ENCODE measurements at places on chromosomes 4 and X.

DNA sequence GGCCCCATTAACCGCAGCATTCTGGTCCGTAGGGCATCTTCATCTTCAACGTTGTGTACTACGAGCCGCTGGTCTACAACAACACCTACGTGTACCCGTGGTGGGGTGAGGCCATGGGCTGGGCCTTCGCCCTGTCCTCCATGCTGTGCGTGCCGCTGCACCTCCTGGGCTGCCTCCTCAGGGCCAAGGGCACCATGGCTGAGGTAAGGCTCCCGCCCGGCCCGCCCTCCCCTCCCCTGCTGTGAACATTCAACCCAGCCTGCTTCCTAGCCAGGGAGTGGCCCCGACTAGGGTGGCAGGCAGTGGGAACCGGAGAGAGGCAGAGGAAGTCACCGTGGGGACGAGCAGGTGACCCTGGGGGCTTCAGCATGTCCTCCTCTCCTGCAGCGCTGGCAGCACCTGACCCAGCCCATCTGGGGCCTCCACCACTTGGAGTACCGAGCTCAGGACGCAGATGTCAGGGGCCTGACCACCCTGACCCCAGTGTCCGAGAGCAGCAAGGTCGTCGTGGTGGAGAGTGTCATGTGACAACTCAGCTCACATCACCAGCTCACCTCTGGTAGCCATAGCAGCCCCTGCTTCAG, 7.1 kb downstream of the SLC6A8 start:
- no peak for DNase-seq

DNA sequence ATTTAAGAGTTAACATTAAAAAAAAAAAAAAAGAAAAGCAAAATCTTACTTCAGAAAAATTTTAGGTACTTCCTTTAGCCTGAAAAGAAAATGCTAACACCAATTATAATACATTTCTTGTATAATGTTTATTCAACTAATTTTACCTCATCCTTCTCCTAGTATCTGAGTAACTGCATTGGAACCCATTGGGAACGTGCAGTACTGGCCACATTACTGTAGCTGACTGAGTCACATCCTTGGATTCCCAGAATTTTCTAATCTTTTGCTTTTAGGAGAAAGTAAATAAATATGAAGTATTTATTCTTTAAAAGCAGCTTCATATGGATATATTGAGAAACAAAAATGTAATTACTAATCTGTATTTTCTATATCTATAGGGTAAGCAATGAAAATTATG, 82.6 kb upstream of the SLITRK2 start:
- no peak for DNase-seq

DNA sequence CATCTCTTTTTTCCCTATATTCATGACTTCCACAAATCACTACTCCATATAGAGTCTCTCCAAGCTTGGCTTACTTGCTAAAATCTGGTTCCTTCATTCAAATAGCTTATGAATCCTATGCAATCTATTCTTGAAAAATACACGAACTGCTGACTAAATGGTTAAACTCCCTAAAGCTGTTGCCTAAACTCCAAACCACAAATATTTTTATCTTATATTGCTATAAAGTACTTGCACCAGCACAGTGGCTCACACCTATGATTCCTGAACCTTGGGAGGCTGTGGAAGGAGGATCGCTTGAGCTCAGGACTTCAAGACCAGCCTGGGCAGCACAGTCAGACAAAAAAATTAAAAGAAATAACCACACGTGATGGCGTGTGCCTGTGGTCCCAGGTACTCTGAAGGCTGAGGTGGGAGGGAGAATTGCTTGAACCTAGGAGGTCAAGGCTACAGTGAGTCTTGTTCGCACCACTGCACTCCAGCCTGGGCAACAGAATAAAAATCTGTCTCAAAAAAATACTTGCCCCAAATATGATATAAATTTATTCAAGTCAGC, 2.2 kb downstream of the FBXO8 start:
- no peak for DNase-seq

GRCh38 chrX:97367125-97367524, 483.4 kb downstream of the RPA4 start:
- no peak for DNase-seq

DNA sequence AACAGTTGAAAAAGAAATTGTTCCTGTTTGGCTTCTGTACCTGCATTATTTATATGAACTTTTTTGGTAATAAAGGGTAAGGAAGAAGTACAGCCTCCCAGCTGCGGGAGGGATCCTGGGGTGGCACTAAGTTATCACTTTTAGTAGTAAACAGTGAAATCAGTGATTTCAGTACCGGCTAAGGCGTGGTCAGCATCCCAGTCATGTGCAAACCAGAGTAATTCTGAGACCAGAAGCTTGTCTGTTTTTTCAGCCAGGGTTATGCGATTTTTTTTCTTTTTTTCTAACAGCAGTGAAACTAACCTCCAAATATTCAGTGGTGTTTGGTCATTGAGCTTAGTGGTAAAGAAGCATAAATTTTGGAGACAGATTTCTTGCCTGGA, 3.3 kb downstream of the EGF start:
- DNase-seq = no peak

GRCh38 chr4:184819786-184820185, 6.0 kb downstream of the ACSL1 start:
- no peak for DNase-seq

GRCh38 chr4:5893591-5893990, 705 bp upstream of the CRMP1 start:
- DNase-seq = no peak

GRCh38 chr4:30450474-30450873, 269.7 kb upstream of the PCDH7 start:
- no peak for DNase-seq

DNA sequence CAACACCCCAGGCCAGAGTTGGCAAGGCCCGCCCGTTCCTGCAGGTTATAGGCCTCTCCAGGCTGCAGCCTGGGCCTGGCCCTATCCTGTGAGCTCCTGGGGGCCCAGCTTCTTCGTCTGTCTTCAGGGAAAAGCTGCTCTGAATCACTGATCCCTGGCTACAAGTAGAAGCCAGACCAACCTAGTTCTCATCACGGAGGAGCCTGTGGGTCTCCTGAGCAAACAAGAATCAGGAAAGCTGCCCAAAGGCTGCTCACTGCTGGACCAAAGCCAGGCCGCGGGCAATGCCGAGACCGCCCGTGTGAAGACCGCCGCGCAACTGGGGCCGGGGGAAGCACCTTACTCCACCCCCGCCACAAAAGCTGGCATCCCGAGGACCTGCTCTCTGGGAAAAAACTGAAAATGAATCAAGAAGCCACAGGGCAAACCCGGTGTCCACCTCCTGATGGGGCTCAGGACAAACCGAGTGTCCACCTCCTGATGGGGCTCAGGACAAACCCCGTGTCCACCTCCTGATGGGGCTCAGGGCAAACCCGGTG, 12.8 kb downstream of the CTBP1 start:
- no peak for DNase-seq

DNA sequence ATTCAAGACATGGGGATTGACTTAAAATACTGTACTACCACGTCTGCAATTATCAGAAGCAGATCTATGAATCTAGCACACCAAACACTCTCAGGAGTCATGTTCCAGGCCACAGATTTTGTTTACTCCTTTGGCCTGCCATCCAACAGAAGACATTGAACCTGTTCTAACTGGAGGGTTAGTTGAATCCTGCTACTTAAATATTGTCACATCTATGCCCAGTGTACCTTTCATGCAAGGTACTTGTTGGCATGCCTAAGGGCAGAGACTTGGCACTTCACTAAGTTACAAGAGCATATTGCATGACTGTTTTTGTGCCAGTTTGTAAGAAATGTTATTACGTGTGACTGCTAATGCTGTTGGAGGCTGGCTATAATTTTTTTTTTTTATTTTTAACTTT, 126.9 kb upstream of the BCOR start:
- DNase-seq = no peak

DNA sequence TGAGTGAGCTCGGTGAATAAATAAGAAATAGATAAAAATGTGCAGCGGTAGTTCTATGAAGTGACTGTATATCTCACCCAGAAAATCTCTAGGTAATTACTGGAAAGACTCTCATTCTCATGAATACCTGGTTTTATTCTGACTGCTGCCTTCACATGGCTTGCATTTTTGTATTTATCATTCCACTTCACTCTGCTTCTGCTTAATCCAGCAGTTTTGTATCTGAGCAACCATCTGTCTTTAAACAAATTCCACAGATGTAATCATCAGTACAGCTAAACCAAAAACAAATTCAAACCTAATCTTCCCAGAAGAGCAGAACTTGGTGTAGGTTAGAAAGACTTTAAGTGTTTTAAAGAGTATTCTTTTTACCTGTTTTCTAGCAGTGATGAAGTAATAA, 11.2 kb upstream of the ALB start:
- DNase-seq = no peak

- no peak for DNase-seq
Observed at GRCh38 chr4:79663141-79663540, 255.1 kb upstream of the GK2 start.

DNA sequence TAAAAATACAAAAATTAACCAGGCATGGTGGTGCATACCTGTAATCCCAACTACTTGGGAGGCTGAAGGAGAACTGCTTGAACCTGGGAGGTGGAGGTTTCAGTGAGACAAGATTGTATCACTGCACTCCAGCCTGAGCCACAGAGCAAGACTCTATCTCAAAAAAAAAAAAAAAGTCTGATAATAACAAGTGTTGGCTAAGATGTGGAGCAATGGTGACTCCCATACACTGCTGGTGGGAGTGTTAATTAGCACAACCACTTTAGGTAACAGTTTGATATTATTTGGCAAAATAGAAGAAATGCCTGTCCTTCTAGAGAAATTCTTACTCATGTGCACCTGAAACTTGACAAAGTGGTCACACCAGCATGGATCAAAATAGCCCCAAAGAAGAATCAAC, 106.2 kb upstream of the SLC34A2 start:
- DNase-seq = no peak

DNA sequence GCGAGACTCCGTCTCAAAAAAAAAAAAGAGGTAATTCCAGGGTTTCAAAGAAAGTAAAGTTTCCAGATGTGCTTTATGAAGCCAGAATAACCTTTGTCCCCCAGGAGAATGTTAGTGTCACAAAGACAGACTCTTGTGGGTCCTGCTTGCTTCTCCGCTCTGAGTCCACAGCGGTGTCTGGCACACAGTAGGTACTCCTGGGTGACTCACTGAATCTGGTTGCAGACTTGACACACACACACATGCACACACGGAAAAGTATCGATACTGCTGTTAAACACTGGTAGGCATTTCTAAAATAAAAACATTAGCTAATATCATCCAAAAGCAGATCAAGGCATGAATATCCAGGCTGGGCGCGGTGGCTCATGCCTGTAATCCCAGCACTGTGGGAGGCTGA, 22.9 kb downstream of the TMEM187 start:
- no peak for DNase-seq

DNA sequence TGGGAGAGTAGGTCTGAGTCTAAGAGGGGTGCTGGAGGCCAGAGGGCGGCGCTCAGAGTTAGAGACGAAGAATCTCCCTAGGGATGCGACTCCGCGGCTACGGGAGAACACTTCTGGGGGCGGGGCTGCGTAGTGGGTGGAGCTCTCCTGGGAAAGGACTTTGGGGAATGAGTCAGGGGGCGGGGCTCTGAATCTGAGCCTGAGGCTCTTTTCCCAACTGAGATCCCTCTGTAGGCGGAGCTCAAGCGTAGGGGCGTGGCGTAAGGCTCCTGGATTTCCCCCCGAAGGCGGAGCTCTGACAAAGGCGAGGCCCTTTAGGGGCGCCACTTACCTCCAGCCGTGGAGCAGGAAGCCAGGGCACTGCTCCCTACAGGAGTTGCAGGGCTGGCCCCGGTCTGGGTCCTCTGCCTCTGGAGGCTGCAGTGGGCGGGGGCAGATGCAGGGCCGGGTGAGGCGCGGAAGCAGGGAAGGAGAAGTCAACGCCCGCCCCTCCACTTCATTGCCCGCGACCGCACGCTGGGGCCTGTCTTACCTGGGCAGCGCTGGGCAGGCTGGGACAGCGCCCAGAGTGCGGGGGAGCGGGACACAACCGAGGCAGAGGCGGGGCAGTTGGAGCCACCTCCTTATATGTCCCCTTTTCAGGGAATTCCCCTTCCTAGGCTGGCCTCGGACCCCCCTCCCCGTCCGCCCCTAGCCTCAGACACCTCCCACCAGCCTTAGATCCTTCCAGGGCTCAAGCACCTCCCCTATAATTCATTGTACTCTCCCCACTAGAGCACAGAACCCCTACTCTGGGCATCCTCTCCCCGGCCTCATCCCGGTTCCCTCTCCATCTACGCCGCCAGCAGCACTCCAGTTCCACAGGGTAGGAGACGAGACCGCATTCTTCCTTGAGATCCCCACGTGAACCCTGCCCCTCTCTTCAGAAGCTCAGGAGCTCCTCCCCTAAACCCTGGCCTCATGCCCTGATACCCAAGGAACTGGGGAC, 1.6 kb downstream of the PRICKLE3 start:
- no peak for DNase-seq

- no peak for DNase-seq
Observed at GRCh38 chr4:59814402-59815010, 1385.6 kb upstream of the ADGRL3 start.

DNA sequence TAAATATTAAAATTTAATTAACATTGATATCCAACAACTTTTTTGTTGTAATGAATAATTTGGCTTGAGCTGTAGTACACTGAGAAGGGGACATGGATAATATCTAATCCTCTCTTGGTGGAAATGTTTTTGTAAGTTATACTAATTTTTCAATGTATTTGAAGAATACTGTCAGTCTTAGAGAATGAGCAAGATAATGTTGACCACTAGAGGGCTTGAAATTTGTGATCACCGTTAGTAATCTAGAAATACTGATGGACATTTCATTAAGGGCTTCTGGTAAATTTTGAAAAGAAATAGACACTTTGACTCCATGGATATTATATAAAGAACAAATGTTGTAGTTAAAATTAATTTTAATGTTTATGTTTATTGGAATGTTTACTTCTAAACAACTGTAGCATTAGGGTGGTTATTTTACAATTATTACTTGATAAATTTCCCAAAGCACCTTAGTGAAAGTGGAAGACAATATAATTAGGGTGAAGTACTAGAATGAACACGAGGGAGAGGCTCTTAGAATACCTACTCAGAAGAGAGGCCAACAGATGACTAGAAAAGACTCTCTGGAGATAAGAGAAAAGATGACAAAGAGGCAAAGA, 20.0 kb upstream of the CAMK2D start:
- DNase-seq = no peak

DNA sequence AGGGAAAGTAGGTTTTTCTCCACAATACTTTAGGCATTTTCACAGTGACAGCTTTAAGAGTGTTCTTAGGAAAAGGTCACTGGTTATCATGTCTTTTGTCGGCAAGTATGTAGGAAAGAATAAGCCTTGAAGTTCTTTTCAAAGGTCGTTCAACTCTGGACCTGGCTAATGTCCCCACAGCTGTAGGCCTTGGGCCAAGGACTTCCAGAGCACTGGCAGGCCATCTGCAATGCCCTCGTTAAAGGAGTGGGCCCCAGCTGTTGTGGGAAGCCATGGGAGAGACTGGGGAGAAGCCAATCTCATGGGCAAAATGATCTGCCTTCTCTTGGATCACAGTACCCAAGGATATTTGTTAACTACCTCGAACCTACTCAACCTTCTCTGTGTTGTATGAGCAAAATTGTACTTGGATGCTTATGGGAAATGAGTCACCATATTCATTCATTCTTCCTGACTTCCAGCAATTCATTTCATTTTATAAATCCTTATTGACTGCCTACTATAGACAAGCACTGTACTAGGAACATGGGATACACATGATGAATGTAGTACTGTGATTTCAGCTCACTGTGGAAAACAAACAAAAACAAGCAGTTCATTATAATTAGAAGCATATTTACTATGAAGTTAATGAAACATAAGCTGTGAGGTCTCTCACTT, 141.1 kb upstream of the KIT start:
- no peak for DNase-seq

Data from stimulated activated CD4-positive, alpha-beta T cell treated with anti-CD3 and anti-CD28 coated beads, Interleukin-1b, Interleukin-23, amount 100 ng/mL, for 1 hour (primary cell).